ENCODE measurements at places on chromosomes 16 and 17.

GRCh38 chr17:42339221-42339620 lies 49.0 kb downstream of the STAT3 start:
- no peak for DNase-seq

GRCh38 chr16:66228792-66229191 lies 137.7 kb upstream of the CDH5 start:
- DNase-seq = no peak

GRCh38 chr17:4679658-4680057 lies 24.3 kb downstream of the PELP1 start:
- no peak for DNase-seq

DNA sequence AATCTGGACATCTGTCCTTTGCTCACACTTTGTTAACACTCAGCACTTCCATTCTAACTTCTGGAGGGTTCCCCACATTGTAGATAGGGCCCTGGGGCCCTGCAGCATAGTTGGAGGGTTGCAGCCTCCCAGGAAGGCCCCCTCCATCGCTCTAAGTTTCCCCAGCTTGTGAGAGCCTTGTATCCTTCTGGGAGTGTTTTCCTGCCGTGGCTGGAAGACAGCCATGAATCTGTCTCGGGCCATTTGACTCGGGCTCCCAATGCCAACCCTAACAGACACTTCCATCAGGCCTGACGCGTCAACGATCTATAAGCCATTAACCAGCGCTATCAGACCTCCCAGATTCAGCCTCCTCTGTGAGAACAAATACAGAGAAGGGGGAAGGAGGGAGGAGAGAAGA lies 263.7 kb upstream of the RPL38 start:
- no peak for DNase-seq

- peak; percentile 56 for DNase-seq
Observed at GRCh38 chr16:8868416-8869211, at the start of gene CARHSP1. Gene CARHSP1 (minus strand): TSS chr16:8869006. CDS start chr16:8859328, 9,678 bp downstream.

DNA sequence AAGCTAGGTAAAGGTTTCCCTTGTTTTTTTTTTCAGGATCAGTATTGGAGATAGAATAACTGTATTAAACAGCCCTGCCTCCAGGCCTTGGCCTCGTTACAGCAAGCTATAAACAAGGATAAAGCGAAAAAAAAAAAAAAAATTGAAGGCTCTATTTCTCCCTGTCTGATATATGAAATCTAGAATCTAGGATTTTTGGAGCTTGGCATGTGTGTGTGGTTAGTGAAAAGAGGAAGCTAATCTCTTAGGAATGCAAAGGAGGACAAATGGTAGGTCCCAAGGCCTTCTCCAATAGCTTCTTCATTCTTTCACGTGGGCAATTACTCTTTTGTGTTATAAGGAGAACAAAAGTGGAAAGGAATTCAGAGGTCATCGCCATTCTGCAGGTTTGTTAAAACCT lies 470.3 kb downstream of the TMEM114 start:
- no peak for DNase-seq

DNA sequence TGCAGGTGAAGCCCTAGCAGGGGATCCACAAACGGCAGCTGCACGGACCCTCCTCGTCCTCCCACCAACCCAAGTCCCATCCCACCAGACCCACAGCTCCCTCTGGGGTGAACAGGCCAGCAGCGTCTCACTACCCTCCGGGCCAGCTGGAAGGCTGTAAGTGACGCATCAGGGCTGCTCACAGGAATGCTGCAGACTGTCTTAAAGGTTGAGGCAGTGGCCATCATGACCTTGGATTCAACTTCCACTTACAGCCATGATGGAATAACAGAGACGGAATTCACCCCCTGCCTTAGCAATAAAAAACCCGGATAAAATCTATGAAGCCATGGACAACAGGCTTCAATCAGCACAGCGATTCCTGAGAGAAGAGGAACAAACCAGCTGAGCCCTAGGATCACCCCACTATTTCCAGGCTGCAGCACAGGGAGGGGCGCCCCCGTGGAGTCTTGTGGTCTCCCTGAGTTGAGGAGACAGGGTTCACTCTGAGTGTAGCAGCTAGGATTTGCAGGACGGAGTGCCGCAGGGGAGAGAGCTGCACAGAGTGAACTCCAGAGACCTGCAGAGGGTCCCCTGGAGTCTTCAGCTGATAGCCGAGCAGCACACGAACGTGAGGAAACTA lies 10.5 kb downstream of the FAM83G start:
- DNase-seq = no peak

DNA sequence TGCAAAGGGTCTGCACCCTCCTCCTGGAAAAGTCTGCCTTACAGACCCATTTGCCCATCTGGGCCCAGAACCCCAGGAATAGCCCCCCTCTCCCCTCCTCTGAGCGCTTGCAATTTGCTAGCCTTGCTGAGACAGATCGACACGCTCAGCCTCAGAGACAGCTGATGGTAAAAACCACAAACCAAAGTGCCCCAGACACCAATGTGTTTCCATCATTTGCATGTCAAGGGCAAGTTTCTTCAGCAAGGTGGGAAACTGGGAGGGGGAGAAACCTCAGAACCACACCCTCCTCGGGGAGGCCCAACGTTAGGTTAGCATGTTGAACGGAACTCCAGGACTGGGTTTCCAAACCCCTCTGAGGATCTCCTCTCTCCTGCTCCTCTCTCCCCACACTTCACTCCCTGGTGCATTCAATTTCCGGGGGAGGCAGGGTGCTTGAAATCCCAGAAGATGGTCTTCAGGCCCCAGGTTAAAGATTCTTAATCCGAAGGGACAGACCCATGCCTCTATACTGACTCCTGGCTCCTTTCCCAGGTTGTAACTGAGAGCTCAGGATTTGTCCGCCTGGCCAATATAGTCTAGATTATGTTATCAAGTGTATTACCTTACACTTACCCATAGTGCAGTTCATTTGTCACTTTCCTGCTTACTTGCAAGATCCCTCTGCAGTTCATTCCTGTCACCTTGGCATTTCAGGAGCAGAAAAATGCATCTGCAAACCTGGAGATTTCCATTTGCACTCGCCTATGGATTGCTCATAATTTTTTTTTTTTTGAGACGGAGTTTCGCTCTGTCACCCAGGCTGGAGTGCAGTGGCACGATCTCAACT lies 1.3 kb upstream of the CUEDC1 start:
- no peak for DNase-seq

- DNase-seq = no peak
Observed at GRCh38 chr17:67443931-67444595, 67.0 kb downstream of the PITPNC1 start.

DNA sequence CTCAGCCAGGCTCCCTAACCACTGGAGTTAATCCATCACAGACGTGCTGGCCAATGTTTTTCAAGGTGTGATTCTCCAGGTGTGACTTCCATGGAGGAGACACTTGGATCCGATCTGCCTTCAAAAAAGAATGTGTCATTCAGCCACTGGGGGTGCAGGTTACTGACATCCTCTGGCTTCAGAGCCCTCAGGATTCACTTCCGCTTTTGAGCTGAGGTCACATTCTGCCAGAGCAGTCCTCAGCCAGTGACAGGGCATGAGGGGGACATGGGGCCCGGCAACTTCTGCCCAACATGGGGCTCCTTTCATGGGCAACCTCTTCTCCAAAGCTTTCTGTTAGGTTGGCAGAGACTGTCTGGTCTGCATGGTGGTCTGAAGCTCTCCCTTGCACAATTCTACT lies 81.4 kb downstream of the GRIN2A start:
- no peak for DNase-seq

All from stimulated activated CD4-positive, alpha-beta T cell treated with anti-CD3 and anti-CD28 coated beads, Interleukin-2, amount 100 ng/mL, for 4 hours (primary cell).